ENCODE measurements at places on chromosomes 4 and X.

GRCh38 chr4:120025516-120025915, 41.1 kb downstream of the MAD2L1 start:
- no peak for DNase-seq

DNA sequence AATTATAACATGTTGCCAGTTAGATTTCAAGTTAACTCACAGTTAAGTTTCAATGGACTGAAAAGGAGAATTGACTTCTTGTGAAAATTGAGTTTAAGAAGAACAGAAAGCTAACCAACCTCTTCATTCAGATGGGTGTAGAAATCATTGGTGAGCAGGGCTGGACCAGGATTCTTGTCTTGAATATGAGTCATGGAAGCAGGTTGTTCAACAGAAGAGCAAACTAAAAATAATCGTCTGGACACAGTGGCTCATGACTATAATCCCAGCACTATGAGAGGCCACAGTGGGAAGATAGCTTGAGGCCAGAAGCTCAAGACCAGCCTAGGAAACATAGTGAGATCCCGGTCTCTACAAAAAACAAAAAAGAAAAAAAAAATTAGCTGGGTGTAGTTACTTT, 98.2 kb downstream of the ARSJ start:
- no peak for DNase-seq

- no peak for DNase-seq
Observed at GRCh38 chr4:93132631-93133030, 695.9 kb upstream of the ATOH1 start.

DNA sequence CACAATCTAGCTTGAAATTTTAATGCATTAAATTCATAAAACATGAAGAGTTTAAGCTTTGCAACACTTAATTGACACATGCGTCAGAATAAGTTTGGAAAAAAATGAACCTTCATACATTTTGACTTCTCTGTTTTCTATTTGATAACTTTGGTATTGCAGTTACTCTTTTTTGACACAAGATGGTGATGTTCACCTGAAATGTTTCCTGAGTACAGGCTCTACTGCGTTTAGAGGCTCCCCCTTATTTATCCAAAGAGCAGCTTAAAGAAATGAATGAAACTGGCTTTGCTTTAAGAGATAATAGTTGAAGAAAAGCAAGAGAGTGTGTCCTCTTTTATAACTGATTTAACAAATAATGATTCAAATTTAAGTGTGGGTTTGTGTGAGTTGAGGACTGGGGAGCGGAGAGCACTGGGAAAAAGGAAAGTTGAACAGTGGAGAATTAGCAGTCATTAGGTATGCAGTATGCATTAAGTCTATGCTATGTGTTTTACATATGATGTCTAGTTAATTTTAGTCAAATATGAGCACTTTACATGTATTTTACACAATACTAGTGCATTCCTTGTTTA, 180.6 kb upstream of the NUDT6 start:
- DNase-seq: no peak

GRCh38 chr4:75745721-75746199, 21.4 kb downstream of the USO1 start:
- no peak for DNase-seq

DNA sequence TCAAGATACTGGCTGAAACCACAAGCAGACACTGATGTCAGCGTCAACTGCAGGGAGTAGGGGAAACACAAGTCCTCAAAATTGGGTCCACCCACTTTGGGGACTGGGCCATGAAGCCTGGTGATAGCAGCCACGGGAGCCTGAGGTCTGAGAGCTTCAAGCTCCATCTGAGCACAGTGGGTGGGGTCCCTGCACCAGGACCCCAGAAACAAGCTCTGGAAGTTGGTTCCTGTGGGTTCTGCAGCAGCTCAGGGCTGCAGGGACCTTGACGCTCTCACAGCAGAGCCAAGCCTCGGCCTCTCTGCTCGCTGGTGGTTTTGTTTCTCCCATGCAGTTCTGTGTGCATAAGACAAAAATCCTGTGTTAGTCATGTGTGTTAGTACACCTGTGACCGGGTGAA, 54.5 kb downstream of the CPLX1 start:
- DNase-seq: no peak

DNA sequence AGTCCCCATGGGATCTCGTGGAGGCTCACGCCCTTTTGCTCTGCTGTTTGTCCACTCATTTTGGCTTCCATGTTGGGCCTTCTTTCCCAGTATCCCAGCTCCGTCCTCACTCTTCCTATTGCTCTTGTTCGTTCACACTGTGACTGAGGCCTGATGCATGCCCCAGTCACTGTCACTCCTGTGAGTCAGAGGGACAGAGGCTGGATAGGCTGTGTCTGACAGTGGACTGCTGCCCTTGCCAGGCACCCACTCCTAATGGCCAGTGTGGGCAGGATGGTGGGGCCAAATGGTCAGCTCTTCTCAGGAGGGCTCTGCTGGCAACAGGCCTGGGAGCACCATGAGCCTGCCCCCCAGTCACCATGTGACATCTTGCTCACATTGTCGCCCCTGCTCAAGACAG, 40.0 kb downstream of the HADH start:
- DNase-seq: no peak

DNA sequence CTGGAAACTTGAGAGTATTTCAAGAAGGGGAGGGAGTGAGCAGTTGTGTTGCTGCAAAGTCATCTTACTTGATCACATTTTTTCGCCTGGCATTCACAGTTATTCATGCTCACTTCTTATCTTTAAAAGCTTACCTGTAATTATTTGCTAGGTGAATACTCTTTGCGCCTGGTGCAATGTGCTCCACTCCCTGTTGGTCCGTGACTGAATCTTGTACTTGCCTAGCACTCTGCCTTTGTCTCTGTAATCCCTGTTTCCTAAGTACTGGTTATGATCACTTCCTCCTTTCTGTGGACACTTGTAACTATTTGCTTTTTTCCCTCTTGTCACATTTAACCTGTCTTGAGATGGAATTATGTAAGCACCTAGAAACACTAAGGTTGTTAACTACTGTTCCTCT, 5.8 kb downstream of the BMP2K start:
- no peak for DNase-seq

DNA sequence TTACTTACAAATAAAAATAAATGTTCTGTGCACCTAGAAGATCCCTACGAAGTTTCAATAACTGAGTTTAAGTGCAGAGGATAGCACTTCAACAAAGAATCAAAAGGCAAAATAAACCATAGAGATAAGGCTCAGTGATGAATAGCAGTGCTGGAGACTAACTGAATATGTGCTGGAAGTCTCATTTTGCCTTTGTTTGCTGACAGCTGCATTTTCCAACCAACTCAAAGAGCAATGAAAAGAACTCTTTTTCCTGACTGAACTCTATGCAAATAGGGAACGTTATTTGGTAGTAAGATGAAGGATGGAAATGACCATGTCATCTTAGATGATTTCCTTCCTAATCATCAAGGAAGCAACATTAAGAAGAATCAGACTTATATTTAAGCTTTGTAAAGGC, 32.7 kb upstream of the ADH7 start:
- DNase-seq: no peak

DNA sequence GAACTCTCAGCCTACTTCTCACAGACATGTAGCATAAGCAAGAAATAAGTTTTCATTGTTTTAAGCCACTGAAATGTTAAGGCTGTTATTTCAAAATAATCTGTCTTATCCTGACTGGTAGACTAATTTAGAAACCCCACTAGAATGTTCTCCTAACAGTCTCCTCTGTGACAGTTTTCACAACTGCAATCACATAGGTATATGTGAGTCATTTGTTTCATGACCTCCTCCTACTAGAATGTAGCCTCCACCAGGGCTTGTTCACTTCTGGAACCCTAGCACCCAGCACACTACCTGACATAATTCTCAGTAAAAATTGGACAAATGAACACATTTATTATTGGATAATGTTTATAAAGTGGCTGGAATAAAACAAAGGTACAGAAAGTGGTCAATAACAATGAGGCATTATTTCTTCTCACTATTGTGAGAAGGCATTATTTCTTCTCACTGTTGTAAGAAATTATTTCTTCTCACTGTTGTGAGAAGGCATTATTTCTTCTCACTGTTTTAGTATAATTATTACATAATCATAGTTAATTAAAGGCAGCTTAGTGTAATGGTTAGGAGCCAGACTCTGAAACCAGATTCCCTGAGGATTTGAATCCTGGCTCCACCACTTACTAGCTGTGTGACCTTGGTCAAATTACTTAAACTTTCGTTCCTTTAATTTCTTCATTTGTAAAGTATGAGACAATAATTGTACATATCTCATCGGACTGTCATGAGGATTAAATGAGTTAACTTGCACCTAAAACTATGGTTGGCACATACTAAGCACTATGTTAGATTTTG, 251.5 kb downstream of the RASL11B start:
- no peak for DNase-seq

GRCh38 chr4:2598511-2599303, 62.3 kb downstream of the FAM193A start:
- no peak for DNase-seq

DNA sequence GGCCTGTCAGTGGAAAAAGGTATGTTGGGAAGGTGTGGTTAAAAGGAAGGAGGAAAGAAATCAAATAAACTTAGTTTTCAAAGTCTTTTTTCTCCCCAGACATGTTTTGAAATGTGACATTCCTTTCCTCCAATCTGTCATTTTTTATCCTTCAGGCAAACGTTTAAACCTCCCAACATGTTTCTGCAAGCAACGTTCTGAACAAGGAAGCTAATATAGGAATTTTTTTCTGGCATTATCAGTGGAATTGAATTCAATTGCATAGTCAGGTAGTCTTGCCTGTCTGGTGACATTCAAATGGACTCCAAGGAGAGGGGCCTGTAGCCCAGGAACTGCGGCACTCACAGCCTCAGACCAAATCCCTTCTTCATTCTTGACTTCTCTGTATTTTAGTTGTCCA, 30.0 kb upstream of the RASSF6 start:
- DNase-seq: no peak

DNA sequence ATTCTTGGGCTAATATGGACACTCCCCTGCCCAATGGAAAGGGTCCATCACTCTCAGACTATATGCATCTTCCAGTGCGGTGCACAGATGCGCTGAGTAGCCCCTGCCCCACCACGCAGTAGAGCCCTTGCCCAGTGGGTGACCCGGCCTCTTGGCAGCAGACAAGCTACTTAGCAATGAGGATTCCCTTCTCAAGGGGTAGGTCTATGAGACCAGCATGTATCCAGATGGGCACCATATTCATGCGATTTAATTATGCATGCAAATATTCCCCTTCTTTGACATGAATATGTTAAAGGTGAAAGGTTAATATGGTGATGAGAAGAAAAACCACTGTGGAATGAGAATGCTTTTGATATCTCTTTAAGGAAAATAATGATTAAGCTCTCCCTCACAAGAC, 77.7 kb downstream of the ZNF827 start:
- DNase-seq: no peak

- DNase-seq: no peak
Observed at GRCh38 chr4:141885112-141885511, 248.7 kb downstream of the IL15 start.

- DNase-seq: no peak
Observed at GRCh38 chr4:120682981-120683380, 239.5 kb downstream of the PRDM5 start.

DNA sequence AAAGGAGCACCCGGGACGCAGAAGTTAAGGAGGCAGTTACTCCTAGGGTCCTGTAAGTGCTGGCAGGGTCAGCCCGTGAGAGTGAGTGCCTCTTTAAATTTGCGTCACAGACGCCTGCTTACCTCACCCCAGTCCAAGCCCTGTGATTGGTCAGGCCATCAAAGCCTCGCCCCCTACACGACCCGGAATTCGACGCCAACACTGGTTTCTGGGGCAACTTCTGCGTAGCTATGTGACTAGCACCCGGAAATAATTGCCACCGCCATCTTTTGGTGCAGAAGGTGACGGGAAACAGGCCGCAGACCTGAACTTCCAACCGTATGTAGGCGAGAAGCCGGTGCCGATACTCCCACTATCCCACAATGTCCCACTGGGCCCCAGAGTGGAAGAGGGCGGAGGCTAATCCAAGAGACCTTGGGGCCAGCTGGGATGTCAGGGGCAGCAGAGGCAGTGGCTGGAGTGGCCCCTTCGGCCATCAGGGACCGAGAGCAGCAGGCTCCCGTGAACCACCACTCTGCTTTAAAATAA, at the start of gene DDX53:
Gene DDX53, plus strand, starts transcription at position 265 of the 528 bp plus-strand sequence. Its CDS starts 98 bp downstream, at position 363.
- DNase-seq: no peak

DNA sequence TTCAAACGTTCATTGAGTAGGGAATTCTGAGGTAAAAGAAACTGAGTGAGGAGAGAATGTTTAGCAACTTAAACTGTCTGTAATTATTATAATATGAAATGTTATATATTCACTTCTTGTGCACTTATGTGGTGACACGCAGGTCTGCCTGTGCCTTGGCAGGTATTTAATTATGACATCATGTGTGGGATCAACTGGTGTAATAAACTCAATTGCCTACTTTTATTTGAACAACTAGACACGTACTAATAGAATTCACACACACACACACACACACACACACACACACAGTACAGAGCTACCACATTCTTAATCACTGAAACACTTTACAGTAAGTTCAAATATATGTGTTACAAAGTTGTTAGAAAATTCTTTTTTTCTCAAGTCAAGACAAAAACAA, 20.7 kb upstream of the SLC25A31 start:
- DNase-seq: no peak

DNA sequence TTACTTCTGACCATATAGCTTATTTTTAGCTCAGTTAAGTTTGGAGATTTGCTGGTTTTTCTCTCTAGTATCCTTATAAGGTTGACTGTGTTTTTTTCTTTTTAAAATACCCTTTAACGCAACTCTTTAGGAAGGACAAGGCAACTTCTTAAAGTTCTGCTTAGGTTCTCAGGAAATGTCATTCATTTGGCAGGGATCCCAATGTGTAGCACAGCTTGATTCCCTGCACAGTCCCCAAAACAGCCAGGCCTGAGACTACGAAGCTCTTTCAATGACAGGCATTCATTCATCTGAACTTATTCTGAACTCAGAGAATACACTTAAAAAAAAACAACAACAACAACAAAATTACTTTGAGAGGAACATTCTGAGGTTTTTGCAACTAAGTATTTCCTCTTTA, 1765.8 kb downstream of the PCDH7 start:
- no peak for DNase-seq

- no peak for DNase-seq
Observed at GRCh38 chr4:5889002-5889696, 3.7 kb downstream of the CRMP1 start.

DNA sequence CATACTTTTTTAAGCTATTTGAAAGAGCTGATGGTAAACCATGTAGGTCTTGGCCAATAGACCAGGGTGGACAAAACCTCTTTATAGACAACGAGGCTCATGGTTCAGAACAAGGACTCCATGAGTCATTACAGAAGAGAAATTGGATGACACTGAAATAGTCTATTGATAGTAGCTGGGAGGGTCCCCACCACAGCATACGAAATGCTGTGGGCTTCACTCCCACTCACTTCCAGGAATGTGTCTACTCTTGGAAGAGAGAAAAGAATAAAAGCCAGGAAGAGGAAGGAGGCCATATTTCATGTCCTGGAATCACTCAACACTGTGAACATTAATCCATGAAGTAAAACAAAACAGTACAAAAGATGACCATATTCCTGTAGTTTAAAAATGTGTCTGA, 82.3 kb upstream of the MXRA5 start:
- no peak for DNase-seq

GRCh38 chr4:8543623-8544022, 36.6 kb upstream of the GPR78 start:
- no peak for DNase-seq

- DNase-seq: no peak
Observed at GRCh38 chr4:183441276-183441675, 3.2 kb upstream of the CDKN2AIP start.
